ENCODE measurements at places on chromosomes 2 and 18.

DNA sequence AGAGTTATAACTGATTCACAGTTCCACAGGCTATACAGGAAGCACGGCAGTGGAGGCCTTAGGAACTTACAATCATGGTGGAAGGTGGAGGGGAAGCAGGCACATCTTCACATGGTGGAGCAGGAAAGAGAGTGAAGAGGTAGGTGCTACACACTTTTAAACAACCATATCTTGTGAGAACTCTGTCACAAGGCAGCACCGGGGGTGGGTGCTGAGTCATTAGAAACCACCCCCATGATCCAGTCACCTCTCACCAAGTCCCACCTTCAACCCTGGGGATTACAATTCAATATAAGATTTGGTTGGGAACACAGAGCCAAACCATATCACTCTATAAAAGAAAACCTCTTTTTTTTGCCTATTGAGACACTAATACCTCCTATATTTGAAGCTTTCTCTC lies 1108.5 kb upstream of the CDH2 start:
- DNase-seq: no peak

DNA sequence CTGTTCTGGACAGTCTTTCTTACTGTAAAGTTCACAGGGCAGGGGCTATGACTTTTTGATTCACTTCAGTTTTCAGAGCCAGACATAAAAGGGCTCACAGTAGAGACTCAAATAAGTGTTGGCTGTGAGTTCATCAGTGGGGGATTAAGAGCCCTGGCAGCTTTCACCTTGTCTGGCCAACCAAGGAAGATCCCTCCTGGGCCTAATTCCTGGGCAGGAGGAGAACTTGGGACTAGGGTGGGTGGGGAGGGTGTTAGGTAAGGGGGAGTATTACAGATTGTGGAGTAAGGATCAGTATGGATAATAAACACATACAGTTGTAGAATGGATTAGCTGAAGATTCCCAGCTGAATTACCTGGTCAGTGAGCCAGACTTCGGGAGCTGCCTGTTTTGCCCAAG lies 904 bp upstream of the SFXN5 start:
- no peak for DNase-seq

- no peak for DNase-seq
Observed at GRCh38 chr18:59141294-59142068, 1.8 kb downstream of the SEC11C start.

GRCh38 chr2:223782629-223783028 lies 54.8 kb downstream of the AP1S3 start:
- DNase-seq: no peak

DNA sequence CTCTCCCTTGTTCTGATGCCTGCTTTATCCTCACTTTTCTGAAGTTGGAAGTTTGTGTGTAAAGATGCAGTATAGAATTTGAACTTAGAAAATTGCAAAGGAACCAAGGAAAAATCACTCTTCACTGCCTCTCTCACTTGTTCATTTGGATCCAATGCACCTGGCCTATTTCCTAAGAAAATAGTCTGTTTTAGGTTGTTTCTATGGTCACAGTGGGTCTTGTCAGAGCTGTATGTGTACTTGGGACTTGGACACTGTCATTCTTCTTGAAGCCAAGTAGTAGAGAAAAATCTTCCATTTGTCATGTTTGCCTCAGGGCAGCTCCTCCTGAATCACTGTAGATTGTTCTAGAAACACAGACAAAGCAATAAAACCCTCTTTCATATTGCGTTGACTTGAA lies 80.3 kb upstream of the SESTD1 start:
- DNase-seq: no peak

- DNase-seq: peak; percentile 60
Observed at GRCh38 chr2:239936838-239937581, 88.1 kb downstream of the NDUFA10 start.

DNA sequence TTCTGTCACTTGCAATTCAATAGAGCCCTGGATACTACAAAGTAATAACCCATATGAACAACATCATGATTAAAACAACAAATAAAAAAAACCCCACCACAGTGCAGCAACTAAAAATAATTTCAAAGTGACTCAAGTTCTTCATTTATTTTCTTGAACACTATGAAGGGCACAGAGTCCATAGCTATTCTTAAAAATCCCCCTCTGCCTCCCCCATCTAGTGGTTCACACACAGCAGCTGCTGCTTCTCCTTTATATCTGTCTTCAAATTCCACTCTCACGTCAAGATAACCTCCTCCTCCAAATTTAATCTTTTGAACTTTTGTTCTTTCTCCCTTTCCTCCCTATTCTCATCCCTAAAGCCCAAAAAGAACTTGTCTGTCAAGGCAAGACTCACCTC lies 591.3 kb downstream of the ZEB2 start:
- no peak for DNase-seq

DNA sequence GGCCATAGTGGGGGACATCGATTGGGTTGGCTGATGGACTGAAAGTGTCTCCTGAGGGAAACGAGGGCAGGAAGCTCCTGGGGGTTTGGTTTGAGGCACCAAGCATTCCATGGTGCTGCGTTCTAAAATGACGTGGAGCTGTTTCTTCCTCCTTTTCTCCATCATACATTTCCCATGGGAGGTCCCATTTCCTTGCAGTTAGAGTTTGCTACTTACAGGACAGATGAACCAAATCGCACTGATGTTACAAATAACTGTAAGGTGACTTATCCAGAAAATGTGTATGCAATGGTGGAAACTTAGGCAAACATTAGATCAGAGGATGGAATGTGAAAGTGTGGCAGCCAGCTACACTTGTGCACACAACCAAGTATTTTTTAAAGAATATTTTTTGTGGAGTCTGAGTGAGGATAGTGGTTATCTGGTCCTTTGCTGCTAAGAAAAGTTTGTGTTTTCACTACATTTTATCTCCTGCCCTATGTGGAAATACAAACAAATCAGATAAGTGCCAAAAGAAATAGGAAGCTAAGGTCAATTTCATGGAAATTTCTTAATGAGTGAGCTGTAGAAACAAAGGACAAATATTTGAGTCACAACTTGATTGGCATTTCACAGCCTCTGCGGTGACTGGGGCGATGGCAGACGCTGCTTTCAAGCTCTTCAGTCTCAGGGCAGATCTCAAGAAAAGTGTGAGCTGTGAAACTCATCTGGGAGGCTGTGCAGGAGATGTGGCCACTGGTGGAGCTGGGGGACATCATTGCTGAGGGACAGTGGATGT lies 256.2 kb downstream of the TSN start:
- DNase-seq: no peak

- no peak for DNase-seq
Observed at GRCh38 chr18:61542596-61542995, 209.4 kb downstream of the CDH20 start.

DNA sequence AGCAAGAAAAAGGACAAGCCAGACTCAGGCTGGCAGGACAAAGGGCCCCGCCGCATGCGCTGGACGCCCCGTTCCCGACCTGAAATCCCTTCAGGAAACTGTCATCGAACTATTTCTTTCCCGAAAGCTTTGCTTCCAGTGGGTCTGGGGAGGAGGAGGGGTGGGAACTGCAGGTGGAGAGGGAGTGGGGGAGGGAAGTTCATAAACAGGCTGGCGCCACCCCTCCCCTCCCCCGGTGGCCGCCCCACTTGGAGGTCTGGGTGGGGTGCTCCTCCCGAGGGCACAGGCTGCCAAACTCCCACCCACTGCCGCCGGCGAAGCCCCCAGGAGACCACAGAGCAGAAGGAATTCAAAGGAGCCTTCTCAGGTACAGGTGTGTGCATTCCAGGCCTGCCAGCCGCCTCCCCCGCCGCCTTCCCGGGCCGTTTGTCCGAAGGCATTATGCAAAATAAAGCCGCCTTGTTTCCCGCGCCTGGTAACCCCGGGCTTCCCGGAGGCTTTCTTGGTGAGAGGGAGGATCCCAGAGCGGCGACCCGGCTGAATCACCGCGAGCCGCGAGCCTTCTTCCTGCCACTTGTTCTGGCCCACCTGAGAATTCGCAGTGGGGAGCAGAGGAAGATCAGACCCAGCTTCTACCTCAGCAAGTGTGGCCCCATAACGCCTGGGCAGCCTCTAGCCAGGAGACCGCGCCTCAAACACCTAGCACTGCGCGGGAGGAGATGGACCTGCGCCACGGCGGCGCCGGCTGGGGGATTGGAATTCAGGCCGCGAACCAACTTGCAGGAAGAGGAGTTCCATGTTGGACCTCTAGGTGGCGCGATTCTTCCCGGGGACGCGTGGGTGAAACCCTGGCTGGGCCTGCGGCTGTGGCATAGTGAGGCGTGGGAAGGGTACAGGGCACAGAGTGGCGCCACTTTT lies 101.9 kb downstream of the FOXI3 start:
- no peak for DNase-seq

DNA sequence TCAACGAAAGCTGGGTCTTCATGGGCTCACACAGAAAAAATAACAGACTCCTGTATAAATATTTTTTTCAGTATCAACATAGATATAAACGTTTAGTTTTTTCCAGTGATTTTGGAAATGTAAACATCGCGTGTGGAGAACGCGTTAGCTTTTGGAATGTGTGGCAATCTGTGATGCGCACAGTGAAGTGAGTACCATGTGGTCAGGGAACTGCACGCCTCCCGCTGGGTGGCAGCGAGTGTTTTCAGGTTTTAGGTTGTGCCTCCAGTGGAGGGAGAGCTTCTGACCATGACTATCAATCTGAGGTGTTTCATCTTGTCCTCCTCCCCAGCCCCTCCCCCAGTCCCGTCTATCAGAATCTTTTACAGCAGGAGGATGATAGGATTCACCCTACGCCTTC lies 127.8 kb downstream of the ARHGAP28 start:
- DNase-seq: no peak

GRCh38 chr18:69865776-69866175 lies 81.9 kb downstream of the CD226 start:
- no peak for DNase-seq

DNA sequence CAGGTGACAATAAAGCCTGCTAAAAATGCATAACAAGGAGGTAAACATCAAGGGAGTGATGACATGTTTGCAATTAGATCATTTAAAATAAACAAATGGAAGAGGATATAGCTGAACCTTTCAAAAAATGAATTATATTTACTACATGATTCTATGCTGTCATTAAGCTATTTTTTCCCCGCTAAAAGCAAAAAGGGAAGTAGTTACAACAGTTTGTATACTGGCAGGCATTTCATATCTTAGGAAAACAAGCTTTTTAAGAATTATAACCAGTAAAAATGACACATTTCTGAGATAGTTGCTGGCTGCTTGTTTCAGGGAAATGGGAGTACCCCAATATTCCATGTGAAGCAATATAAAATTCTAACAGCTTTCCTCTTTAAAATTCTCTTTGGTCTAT lies 89.1 kb upstream of the ITGB6 start:
- no peak for DNase-seq

DNA sequence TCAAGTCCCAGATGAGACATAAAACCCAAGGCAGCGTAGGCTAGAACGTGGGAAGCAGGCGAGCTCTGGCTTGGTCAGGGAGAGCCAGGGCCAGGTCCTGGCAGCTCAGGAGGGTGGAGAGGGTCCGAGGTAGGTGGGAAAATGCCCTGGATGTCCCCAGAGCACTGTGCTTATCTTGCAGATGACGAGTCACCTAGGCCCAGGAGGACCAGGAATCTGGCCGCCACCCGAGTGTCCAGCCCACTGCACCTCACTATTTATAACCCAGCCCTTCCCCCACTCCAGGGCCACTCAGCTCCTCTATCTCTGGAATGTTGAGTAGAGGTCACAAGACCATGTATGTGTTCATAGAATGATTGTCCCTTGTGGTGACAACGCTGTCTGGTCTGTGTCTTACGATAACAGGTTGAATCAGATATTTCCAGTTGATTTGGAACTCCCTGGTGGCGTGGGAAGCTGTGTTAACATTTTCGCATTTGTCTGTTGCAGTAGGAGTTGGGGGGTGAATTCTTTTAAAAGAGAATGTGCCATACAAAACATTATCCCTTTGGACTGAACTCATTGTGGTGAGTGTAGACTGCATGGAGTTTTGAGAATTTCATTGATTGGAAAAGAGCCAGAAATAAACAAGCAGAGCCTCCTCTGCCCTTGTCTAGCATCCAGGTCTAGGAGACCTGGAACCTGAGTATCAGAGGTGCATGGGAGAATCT lies 47.5 kb downstream of the EMILIN2 start:
- DNase-seq: no peak

- no peak for DNase-seq
Observed at GRCh38 chr2:158021226-158021625, 80.5 kb upstream of the UPP2 start.
